ENCODE measurements at places on chromosomes 1 and 21.

- no peak for DNase-seq
These were observed 134.1 kb downstream of the SYT14 start for GRCh38 chr1:210072129-210072528.

GRCh38 chr21:28719723-28720122 is 273.0 kb downstream of the LTN1 start:
- DNase-seq = no peak

GRCh38 chr21:36323032-36323431 is 3.0 kb downstream of the MORC3 start:
- no peak for DNase-seq

GRCh38 chr1:220873087-220873486 is 6.2 kb upstream of the HLX start:
- DNase-seq = no peak

DNA sequence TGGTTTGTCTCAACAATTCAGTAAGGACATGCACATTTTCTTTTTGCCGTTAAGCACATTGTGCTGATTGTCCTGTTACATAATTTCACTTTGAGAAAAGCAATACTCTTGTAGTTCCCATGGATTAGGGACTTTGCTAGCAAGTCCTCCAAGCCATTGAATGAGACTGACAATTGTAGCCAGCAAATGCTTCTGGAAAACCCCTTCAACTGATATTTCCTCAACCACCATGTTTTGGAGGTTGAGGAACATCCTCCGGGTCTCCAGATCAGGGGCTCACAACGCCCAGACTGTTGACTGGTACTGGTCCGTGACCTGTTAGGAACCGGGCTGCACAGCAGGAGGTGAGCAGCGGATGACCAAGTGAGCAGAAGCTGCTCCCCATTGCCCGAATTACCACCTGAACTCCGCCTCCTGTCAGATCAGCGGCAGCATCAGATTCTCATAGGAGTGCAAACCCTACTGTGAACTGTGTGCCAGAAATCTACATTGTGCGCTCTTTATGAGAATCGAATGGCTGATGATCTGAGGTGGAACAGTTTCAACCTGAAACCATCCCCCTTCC is 24.1 kb downstream of the ACTN2 start:
- DNase-seq = no peak
